ENCODE measurements at places on chromosomes 1 and 21. TPM values are rescaled to one million over a fixed set of nuclear protein-coding genes. Genes with fewer than 3 reads are reported as not detected.
A peak's percentile ranks its signal among the peaks of the same experiment; 100 is the strongest.

DNA sequence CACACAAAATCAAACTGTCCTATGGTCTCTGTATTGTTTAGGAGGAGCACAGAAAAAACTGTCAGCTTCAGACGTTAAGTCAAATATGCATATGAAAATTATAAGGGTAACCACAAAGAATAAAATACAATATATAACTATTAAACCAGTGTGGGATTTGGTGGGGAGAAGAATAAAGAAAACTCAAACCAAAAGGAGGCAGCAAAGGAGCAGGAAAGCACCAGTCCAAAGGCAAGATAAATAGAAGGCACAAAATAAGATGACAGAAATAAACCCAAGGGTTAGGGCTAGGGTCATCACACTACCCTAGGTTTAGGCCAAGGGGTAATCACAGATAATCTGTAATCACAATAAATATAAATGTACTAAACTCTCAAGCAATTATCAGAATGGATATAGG is 32.8 kb downstream of the DLGAP3 start:
- DNase-seq, result no peak

DNA sequence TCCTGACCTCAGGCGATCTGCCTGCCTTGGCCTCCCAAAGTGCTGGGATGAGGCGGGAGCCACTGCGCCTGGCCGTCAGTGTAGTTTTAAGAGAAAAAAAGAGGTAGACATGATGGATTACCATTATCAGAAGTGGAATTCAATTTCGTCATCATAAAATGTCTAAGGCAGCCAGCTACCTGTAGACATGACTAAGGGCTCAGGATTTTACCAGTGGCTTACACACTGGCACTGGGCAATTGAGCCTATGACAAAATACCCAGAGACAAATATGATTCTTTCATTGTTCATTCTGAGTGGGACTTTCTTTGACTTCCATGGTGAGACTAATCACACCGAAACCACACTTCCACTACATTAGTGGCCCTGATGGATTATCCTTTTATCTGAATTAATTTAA is 181.5 kb downstream of the GABPA start:
- no peak for DNase-seq

DNA sequence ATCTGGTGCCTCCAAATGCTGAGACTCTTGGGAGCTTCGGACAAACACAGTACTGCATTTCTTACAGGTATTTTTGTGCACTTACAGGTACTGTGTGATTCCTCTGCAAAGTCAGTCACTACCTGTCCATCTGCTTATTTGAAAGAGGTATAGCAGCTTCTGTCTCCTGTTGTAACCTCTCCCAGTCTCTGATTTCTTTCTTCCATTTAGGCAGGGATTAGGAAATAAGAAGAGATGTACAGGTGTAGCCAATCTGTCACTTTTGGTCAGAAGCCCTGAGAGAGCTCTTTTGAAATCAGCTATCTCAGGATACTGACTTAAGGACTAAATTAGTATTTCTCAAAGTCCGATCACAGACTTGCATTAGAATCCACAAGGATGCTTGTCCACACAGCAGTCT is 54.0 kb downstream of the AKT3 start:
- no peak for DNase-seq

DNA sequence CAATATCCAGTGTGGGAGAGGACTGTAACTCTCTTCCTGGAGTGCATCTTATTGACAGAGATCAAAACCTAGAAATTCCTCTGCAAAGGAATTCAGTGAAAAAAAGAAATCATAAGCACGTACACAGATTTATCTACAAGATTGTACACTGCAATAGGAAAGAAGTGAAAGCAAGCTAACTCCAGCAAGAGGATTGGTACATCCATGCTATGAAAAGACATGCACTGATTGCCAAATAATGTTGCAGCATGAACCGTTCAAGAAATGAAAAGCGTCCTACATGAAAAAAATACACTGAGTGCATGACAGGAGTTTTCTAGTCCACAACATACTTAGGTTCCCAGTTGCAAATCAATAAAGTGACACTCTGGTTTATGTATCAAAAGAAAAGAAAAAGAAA is 1.9 kb upstream of the MGST3 start:
- no peak for DNase-seq

- DNase-seq, result no peak
These were observed 119.2 kb downstream of the SMYD2 start for GRCh38 chr1:214400131-214400530.

GRCh38 chr1:160748878-160749269 is 9.8 kb downstream of the SLAMF7 start:
- DNase-seq, result no peak

DNA sequence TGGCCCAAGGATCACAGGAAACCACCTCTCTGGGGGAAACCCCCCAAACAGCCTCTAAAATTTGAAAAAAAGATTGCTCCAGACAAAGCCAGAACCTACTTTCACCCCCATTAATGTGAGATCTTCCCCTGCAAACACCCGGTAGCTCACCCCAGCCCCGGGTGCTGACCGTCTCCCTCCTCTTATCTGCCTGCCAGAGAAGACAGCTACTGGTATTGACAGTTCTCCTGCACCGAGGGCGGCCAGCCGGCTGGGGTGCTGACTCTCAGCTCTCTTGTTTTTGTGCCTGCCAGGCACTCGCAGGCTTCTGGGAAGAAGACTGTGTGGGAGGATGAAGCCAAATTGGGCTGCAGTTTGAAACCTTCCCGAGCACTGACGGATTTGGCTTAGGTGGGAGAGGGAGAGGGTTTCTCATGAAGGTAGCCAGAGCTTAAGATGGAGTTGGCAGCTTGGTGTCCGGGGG is 48.2 kb downstream of the RASSF5 start:
- peak; percentile 54 for DNase-seq

Gene LENEP
- total RNA-seq, result 0.21 TPM
